ENCODE measurements at places on chromosomes 4 and X.

DNA sequence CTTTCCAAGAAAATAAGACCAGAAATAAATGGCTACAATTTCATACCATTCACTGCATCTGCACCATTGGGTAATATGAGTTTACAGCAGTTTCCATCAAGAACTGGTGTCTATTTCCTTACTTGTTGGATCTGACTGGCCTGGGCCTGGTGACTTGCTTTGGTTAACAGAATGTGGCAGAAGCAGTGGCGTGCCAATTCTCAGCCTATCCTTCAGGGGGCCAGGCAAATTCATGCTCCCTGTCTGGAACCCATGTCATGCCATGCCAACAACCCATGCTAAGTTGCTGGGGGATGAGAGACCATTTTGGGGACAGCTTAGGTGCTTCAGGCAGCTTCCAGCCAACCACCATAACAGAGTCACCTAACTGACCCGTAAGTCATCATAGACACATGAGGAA lies 656.7 kb downstream of the SPOCK3 start:
- no peak for DNase-seq

DNA sequence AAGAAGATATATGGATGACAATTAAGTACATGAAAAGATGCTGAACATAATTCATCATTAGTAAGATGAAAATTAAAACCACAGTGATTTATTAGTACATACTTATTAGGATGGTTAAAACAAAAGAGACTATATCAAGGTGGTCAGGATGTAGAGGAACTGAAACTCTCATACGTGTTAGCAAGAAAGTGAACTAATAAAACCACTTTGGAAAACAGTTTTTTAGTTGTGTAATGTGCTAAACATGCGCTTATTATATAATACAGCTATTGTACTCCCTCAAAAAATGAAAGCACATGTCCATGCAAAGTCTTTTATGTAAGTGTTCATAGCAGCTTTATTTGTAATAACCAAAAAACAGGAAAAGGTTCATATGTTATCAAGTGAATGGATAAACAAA lies 89.9 kb upstream of the KCTD8 start:
- no peak for DNase-seq

DNA sequence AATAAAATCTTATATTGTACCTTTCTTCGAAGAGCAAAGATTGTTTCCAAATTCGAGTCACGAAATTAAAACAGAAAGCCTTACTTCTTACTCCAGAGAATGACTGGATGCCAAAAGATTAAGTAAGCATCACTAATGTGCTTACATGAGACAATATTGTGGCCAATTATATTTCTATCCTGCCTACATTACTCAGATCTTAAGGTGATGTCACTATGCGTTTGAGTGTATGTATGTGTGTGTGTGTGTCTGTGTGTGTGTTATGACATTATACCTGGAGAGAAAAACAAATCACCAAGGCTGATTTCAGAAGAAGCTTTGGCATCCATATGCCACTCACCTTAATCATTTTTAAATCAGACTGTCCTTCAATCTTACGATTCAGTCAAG lies 556.3 kb downstream of the PPARGC1A start:
- DNase-seq: no peak

DNA sequence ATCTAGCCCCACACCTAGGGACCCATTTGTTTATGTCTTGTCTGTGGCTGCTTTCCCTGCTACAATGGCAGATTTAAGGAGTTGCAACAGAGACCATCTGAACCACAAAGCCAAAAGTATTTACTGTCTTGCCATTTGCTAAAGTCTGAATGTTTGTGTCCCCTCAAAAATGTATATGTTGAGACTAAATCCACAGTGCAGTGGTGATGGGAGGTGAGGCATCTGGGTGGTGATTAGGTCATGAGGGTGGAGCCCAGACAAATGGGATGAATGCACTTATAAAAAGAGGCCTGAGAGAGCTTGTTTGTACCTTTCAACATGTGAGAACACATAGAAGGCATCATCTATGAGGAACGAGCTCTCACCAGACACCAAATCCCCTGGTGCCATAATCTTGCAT lies 137.3 kb downstream of the TMEM144 start:
- no peak for DNase-seq

- DNase-seq: no peak
Observed at GRCh38 chr4:96352051-96352517, 512.2 kb downstream of the PDHA2 start.

DNA sequence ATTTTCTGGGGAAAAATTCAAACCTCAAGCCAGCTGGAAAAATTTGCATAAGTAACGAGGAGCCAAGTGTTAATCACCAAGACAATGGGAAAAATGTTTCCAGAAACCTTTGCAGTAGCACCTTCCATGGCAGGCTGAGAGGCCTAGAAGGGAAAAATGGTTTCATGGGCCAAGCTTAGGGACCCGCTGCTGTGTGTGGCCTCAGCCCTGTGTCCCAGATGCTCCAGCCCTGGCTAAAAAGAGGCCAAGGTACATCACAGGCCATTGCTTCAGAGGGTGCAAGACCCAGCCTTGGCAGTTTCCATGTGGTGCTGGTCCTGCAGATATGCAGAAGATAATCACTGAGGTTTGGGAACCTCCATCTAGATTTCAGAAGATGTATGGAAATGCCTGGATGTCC lies 98.3 kb upstream of the NWD2 start:
- DNase-seq: no peak

DNA sequence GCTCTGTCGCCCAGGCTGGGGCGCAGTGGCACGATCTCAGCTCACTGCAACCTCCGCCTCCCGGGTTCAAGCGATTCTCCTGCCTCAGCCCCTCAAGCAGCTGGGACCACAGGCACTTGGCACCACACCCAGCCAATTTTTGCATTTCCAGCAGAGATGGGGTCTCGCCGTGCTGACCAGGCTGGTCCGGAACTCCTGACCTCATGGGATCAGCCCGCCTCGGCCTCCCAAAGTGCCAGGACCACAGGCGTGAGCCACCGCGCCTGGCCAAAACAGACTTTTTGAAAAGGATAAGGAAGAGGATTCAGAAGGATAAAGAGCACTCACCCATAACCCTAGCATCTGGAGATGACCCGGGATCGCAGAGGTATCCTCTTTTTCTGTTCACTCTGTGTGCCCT lies 224.5 kb upstream of the AGTR2 start:
- no peak for DNase-seq

DNA sequence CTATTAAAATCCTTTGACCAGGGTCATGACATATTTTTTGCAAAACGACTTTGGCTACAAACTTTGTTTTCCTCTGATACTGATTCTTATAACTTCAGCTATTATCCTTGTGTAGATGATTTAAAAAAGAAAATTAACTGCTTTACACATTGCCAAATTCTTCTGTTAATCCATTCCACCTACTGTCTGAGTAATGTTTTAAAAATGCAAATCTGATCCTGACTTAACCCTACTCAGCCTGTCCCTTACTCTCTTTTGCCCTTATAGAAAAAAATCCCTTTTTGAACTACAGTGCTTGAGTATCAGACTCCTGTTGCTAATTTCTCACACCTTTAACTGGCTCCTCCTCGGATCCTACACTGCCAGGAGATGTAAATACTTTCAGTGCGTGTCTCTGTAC lies 723.1 kb downstream of the ADGRL3 start:
- DNase-seq: no peak

- DNase-seq: no peak
Observed at GRCh38 chrX:124506066-124506465, 159.7 kb downstream of the SH2D1A start.

DNA sequence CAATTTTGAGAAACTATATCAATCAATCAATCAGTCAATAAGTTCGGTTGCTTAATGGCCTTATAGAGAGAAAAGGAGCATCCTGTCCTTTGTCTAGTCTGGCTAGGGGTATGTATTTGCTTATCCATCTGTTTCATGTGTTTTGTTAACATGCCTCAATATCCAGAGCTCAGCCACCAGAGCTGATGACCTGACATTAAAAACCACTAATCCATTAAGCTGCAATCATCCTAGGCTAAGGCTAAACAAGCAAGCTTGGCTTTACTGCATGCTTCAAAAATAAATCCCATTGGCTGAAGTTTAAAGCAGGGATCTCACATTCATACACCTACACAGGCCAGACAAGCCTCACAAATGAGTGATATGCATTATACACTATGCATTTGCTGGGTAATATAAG lies 139.7 kb downstream of the INPP4B start:
- no peak for DNase-seq

GRCh38 chr4:93947286-93947685 lies 118.7 kb downstream of the ATOH1 start:
- DNase-seq: no peak

GRCh38 chr4:22850630-22851029 lies 157.9 kb downstream of the GBA3 start:
- no peak for DNase-seq

GRCh38 chr4:93878566-93878965 lies 50.0 kb downstream of the ATOH1 start:
- no peak for DNase-seq

GRCh38 chr4:177105536-177105935 lies 204.1 kb upstream of the NEIL3 start:
- no peak for DNase-seq

DNA sequence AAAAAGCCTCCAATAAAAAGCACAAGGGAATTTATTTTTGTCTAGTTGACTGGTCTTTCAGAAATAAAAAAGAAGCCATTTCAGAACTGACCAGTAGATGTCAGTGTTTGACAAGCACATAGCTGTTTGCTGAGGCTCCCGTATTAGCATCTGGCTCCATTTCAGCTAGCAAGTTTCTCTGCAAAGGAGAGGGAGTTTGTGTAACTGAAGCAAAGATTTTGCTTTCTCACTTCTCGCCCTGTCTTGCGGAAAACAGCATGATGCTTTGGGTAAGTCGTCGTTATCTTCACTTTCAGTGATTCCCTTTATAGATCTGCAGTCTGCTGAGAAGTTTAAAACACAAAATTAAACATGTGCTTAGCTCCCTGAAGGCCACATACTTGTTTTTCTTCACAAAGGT lies 85.5 kb downstream of the CT47B1 start:
- DNase-seq: peak; percentile 43

GRCh38 chr4:98383431-98384106 lies 122.4 kb downstream of the RAP1GDS1 start:
- no peak for DNase-seq

DNA sequence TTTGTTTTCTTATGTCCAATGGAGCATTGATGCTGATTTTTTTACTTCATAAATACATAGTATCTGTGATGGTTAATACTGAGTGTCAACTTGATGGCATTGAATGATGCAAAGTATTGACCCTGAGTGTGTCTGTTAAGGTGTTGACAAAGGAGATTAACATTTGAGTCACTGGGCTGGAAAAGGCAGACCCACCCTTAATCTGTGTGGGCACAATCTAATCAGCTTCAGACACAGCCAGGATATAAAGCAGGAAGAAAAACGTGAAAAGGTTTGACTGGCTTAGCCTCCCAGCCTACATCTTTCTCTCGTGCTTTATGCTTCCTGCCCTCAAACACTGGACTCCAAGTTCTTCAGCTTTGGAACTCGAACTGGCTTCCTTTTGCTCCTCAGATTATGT lies 230.6 kb upstream of the SPRY1 start:
- DNase-seq: no peak

DNA sequence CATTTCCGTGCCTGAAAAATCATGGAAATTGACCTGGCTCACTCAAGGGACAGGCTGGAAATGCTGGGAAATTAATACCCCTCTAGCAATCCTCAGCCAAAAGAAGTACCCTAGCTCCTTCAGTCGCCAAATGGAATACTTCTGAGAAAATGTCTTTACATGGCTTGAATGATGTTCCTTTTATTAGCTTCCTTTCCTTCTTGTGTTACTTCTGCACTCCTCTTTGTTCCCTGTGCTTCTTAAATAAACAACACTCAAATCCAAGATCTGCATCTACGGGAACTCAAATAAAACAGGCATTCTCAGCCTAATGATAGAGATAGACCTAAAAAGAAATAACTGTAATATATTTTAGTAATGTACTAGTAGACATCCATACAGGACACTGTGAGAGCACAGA lies 36.1 kb downstream of the SPARCL1 start:
- DNase-seq: no peak

GRCh38 chr4:142960867-142961644 lies 115.0 kb upstream of the INPP4B start:
- DNase-seq: no peak

DNA sequence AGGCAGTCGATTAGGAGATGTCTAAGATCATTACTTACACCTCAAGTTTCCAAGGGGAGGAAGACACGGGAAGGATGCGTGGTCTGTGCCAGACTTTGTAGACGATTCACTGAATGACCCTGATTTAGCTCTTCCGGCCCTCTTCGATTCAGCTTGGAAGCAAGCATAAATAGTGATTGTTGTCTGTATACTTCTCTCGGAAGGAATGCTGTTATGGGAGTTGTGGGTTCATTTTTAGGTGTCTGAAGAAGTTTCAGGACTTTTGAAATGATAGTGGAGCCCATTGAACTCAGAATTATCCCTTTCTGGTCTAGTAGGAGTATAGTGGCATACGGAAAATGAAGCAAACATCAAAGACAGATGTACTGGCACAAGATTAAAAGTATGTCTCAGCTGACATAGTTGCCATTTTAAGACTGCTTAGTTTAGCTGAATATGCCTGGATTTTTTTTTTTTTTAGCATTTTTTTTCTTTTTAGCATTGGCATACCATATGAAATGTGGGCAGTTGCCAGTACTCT lies 1.0 kb upstream of the ANKRD17 start:
- DNase-seq: no peak

- DNase-seq: no peak
Observed at GRCh38 chrX:26522501-26522900, 306.5 kb downstream of the MAGEB5 start.

- DNase-seq: no peak
Observed at GRCh38 chr4:184251670-184251980, 34.0 kb upstream of the ENPP6 start.

- no peak for DNase-seq
Observed at GRCh38 chrX:9992061-9992460, 24.9 kb downstream of the CLDN34 start.

GRCh38 chrX:132602701-132603100 lies 113.9 kb upstream of the MBNL3 start:
- no peak for DNase-seq

DNA sequence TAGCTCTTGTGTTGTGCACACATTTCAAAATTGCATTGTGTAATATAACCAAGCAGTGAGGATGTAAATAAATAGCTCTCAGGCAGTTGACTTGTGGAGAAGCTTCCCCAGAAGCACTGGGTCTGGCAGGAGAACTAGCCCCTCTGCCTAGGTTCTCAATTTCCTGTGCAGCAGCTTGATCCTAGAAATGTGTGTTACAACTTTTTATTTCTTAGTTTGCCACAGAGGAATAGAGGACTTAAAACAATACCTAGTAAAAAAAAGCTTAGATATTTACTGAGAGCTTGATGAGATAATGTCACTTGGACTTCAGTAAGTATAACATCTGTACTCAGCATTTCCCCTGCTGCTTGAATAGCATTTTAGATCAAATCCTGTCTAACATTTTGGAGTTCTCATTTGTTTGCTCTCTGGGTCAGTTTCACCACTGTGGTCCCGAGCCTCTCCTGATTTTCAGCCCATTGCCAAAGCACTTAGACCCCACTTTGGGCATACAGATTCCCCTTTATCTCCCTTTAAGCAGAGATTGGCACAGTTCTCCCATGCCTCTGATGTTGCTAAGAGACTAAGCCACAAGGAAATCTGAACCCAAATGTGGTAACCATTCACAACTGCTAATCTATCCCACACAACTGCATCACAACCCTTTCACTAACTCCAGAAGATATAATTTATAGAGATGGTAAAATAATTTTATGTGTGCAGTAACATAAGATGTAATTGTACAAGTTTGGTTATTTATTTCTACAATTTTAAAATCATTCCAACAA lies 98.2 kb upstream of the NRK start:
- no peak for DNase-seq
